ENCODE measurements at places on chromosomes 5 and 9. TPM values are rescaled to one million over a fixed set of nuclear protein-coding genes. Genes with fewer than 3 reads are reported as not detected.

PLPP7 gene
- total RNA-seq: not detected

SVEP1 gene
- 1.7 TPM for total RNA-seq

ADGRV1 gene
- 0.50 TPM for total RNA-seq

DMGDH gene
- not detected for total RNA-seq

C9 gene
- not detected for total RNA-seq

RGS7BP gene
- total RNA-seq: not detected

LRRC70 gene
- total RNA-seq: 0.13 TPM

CCDC192 gene
- not detected for total RNA-seq

TTC16 gene
- total RNA-seq: 0.05 TPM

CRHBP gene
- total RNA-seq: 0.09 TPM

VAV2 gene
- 38.9 TPM for total RNA-seq

FRMD3 gene
- total RNA-seq: 5.4 TPM

BARHL1 gene
- 0.03 TPM for total RNA-seq

PCDHA1 gene
- 0.14 TPM for total RNA-seq

SIGMAR1 gene
- total RNA-seq: 155 TPM

WDR55 gene
- 27.3 TPM for total RNA-seq

SLC36A3 gene
- total RNA-seq: not detected

SLC46A2 gene
- not detected for total RNA-seq

KIF24 gene
- 3.5 TPM for total RNA-seq

ATP6V1G1 gene
- total RNA-seq: 141 TPM

GPX8 gene
- total RNA-seq: 34.4 TPM

KCTD16 gene
- 0.01 TPM for total RNA-seq

PDCD1LG2 gene
- total RNA-seq: 0.15 TPM

PPP3R2 gene
- not detected for total RNA-seq

CRB2 gene
- total RNA-seq: 0.13 TPM

PCDHB16 gene
- total RNA-seq: 0.09 TPM

AMBP gene
- 7.1 TPM for total RNA-seq

PCDHA6 gene
- total RNA-seq: 0.07 TPM

ECSCR gene
- total RNA-seq: not detected

PCDHB14 gene
- total RNA-seq: 0.06 TPM

IL3 gene
- total RNA-seq: not detected

PCDHGB1 gene
- total RNA-seq: 1.9 TPM

FKTN gene
- total RNA-seq: 8.6 TPM

GABRB2 gene
- not detected for total RNA-seq

GAS1 gene
- 0.09 TPM for total RNA-seq

TNFAIP8 gene
- total RNA-seq: 12.0 TPM

BASP1 gene
- total RNA-seq: 209 TPM

CATSPER3 gene
- 0.15 TPM for total RNA-seq

F2R gene
- total RNA-seq: 40.6 TPM

SLC6A7 gene
- total RNA-seq: not detected

CCIN gene
- total RNA-seq: not detected

ELOVL7 gene
- total RNA-seq: 12.6 TPM

CD72 gene
- 0.22 TPM for total RNA-seq

GDNF gene
- total RNA-seq: 0.05 TPM

PPP1R26 gene
- total RNA-seq: 17.3 TPM
